CD4-positive, CD25-positive, alpha-beta regulatory T cell (primary cell): ENCODE measurements at places on chromosomes 4 and X. TPM values are rescaled to one million over a fixed set of nuclear protein-coding genes. Genes with fewer than 3 reads are reported as not detected.

DNA sequence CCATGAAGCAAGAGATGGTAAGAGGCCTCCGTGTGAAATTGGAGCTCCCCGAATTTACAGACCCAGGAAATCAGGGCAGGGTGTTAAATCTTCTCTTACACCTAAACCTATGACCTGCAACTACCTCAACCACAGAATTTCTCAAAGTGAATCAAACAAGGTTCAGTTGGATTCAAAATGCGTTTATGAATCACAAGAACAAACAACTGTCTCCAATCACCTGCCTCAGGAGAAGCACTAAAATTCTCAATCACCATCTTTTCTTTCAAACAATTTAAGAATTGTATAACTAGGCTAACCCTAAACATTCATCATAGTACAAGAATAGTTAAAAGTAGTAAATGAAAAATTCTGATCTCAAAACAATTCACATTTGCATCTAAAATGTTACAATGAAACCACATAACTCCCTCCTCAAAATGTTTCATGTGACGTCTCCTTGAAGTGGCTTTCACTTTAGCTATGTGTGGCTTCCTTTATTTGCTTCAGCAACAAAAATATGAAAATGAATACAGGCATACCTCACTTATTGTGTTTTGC is 19.2 kb downstream of the PPP3CA start:
- H3K4me1 ChIP-seq: peaks cover 20% of the 10 kb centered on the region
- H3K27me3 ChIP-seq: no peaks in the 10 kb centered on the region
- H3K36me3 ChIP-seq: no peaks in the 10 kb centered on the region
- peak overlapping the region; percentile 69 for H3K4me3 ChIP-seq

DNA sequence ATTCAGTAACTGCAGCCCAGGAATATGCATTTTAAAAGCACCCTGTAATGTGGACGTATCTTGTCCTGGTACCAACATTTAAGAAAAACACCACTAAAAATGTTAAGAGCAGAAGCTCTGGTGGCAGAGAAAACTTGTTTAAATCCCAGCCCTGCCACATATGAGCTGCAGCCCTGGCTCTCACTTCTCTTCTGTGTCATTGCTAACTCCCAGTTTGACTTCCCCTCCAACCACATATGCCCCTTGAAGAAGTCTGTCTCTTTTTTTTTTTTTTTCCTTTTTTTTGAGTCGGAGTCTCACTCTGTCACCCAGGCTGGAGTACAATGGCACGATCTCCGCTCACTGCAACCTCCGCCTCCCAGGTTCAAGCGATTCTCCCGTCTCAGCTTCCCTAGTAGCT is 14.8 kb downstream of the LHFPL1 start:
- no peaks in the 10 kb centered on the region for H3K4me1 ChIP-seq
- H3K27me3 ChIP-seq: no peaks in the 10 kb centered on the region
- no peaks in the 10 kb centered on the region for H3K36me3 ChIP-seq
- no peak overlapping the region for H3K4me3 ChIP-seq
- DNase-seq: no peak

The LGI2 gene
- total RNA-seq: not detected

The SRPX2 gene
- not detected for total RNA-seq

The MID2 gene
- 6.6 TPM for total RNA-seq

DNA sequence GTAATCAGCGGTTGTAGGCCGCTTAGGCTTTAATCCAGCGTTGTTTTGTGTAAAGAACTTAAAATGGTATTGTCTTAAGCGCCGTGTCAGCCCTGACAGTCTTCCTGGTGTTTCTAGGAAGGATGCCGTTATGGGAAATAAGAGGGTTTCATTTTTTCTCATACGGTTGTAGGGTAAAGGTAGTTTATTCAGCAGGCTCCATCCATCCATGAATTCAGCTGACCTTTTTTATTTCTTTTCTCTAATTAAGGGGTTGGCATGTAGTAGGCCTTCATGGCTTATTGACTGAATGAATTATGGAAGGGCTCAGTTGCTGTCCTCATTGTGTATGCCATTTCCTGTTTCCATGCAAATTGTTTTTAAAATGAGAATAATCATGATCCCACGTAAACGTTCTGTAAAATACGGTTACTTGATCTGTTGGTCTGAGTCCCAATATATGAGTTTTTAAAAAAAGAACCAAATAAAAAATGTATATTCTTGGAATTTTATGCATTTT is 693 bp downstream of the OCIAD1 start:
- H3K27ac ChIP-seq: peak overlapping the region; percentile 96
- peak overlapping the region; percentile 90 for H3K4me3 ChIP-seq
- DNase-seq: no peak
- H3K4me1 ChIP-seq: peaks cover 21% of the 10 kb centered on the region
- H3K27me3 ChIP-seq: peaks cover 2% of the 10 kb centered on the region
- H3K36me3 ChIP-seq: peaks cover 30% of the 10 kb centered on the region

The GYPB gene
- not detected for total RNA-seq

- peaks cover 39% of the 10 kb centered on the region for H3K4me1 ChIP-seq
- peak overlapping the region; percentile 60 for H3K27ac ChIP-seq
- no peaks in the 10 kb centered on the region for H3K36me3 ChIP-seq
- DNase-seq: no peak
Observed at GRCh38 chrX:71637253-71637618, 18.9 kb upstream of the CXCR3 start.

The DRD5 gene
- total RNA-seq: not detected

DNA sequence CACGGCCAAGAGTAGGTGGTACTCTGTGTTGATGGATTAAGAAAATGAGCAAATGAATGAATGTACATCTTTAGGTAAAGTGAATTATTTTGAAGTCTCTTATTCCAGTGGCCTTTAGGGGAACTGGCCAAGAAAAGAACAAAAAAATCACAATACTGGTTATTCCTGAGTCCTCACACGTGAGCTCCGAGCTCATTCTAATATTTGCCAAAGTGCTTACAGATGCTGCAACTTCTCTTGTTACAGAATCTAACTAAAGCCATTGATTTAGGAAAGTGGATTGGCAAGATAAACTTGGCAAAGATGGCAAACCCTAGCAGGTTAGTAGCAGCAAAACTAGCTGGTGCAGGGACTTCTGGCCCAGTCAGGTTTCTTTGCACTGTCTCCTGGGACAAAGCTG is 37.6 kb downstream of the IDS start:
- no peaks in the 10 kb centered on the region for H3K36me3 ChIP-seq
- no peaks in the 10 kb centered on the region for H3K27me3 ChIP-seq
- peaks cover 5% of the 10 kb centered on the region for H3K4me1 ChIP-seq
- H3K27ac ChIP-seq: no peak overlapping the region
- DNase-seq: no peak

- H3K27ac ChIP-seq: no peak overlapping the region
- H3K4me1 ChIP-seq: peaks cover 1% of the 10 kb centered on the region
- H3K4me3 ChIP-seq: no peak overlapping the region
Observed at GRCh38 chrX:1545776-1546408, 8.9 kb upstream of the P2RY8 start.

DNA sequence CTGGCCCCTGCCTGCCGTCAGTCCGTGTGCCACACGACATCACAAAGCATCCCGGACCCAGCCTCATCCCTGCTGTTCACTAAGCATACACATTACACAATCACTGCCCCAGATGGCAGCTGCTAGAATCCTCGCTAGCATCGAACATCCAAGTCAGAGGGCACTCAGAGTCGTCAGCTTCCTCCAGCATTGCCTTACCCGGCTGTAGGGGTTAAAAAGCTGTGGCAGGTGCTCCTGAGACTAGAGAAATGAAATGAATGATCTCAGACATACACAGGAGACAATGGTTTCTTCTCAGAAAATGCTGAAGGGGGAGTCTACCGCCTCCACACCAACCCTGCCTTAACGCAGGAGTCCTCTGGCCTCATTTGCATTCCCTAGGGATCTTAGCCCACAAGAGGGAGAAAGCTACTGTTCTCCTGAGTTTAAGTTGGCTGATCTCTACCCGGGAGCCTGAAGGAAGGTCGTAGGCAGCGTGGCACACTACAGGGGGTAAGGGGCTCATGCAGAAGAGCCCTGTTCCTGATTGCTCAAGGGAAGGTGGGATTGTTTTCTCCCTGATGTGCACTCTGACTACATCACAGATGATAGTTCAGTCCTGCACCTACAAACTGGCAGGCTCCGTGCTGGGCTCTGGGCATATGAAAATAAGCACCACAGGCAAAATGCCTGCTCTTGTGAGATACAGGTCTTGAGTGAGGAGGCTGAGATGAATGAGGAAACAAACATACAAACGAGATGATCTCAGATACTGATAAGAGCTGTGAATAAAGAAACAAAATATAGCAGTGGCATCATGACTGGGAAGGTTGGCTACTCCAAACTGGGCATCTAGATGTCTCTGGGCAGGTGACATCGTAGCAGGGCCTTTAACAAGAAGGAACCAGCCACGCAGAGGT is 2.6 kb upstream of the KIAA0232 start:
- H3K27me3 ChIP-seq: no peaks in the 10 kb centered on the region
- peaks cover 47% of the 10 kb centered on the region for H3K4me1 ChIP-seq
- peak overlapping the region; percentile 19 for H3K27ac ChIP-seq

The DCAF8L2 gene
- total RNA-seq: not detected

DNA sequence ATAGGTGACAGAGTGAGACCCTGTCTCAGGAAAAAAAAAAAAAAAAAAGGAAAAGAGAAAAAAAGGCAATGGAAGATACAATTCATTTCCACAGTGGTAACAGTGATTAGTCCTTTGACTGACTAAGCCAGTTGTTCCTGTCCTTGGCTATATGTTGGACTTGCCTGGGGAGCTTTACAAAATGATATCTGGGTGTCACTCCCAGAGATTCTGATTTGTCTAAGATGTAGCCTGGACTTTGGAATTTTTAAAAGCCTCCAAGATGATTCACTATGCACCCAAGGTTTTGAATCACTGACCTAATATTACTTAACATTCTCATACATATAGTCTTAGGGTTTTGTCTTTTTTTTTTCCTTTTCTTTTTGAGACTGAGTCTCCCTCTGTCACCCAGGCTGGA is 16.9 kb downstream of the HELQ start:
- H3K27ac ChIP-seq: no peak overlapping the region
- H3K4me1 ChIP-seq: no peaks in the 10 kb centered on the region
- H3K36me3 ChIP-seq: peaks cover 66% of the 10 kb centered on the region
- no peak overlapping the region for H3K4me3 ChIP-seq

- peak overlapping the region; percentile 31 for H3K4me3 ChIP-seq
- no peak for DNase-seq
- no peaks in the 10 kb centered on the region for H3K27me3 ChIP-seq
- H3K27ac ChIP-seq: peak overlapping the region; percentile 47
Observed at GRCh38 chrX:38817004-38817703, 15.9 kb downstream of the MID1IP1 start.

The UGT2A1 gene
- total RNA-seq: not detected

The BMPR1B gene
- 0.72 TPM for total RNA-seq

GRCh38 chr4:141802333-141802732 is 165.9 kb downstream of the IL15 start:
- H3K4me3 ChIP-seq: no peak overlapping the region
- H3K27me3 ChIP-seq: no peaks in the 10 kb centered on the region
- no peak for DNase-seq
- H3K36me3 ChIP-seq: no peaks in the 10 kb centered on the region
- no peaks in the 10 kb centered on the region for H3K4me1 ChIP-seq

DNA sequence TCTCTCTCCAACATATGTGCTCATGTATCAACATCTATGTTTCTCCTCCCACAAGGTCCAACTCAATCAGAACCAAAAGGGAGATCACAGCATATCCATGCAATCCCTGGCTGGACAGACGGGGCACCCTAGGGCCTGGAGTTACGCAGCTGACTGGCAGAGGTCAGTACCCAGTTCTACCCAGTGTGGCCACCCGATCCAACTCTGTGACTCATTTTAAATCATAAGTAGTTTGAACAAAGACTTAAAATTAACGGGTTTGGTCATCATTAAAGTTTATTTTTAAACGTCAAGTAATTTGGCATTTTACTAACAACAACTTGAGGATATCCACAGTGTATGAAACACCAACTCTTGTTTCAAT is 59.5 kb downstream of the APBB2 start:
- H3K27me3 ChIP-seq: no peaks in the 10 kb centered on the region
- H3K27ac ChIP-seq: no peak overlapping the region
- no peak for DNase-seq
- no peak overlapping the region for H3K4me3 ChIP-seq

GRCh38 chr4:76993787-76994641 is 44.5 kb downstream of the SEPTIN11 start:
- H3K36me3 ChIP-seq: peaks cover 6% of the 10 kb centered on the region
- DNase-seq: peak; percentile 33
- peak overlapping the region; percentile 37 for H3K27ac ChIP-seq
- H3K4me3 ChIP-seq: peak overlapping the region; percentile 77
- H3K4me1 ChIP-seq: peaks cover 46% of the 10 kb centered on the region

GRCh38 chrX:11438767-11439166 is 145.6 kb downstream of the AMELX start:
- no peak for DNase-seq
- H3K4me1 ChIP-seq: no peaks in the 10 kb centered on the region
- no peak overlapping the region for H3K4me3 ChIP-seq
- H3K36me3 ChIP-seq: no peaks in the 10 kb centered on the region
